H4 (cell line): ENCODE measurements at places on chromosomes 3 and 15. TPM values are rescaled to one million over a fixed set of nuclear protein-coding genes. Genes with fewer than 3 reads are reported as not detected.

PLSCR2 gene
- total RNA-seq = not detected in 2 replicates

ZNF660 gene
- total RNA-seq = 0.02 and 0.08 TPM in 2 replicates

UPK1B gene
- not detected in 2 replicates for total RNA-seq

ZIC4 gene
- total RNA-seq = 0.21 TPM in 1 of 2 replicates, not detected in the other

IL12A gene
- 0.66 and 2.1 TPM in 2 replicates for total RNA-seq
